ENCODE measurements at places on chromosomes 6 and 20. TPM values are rescaled to one million over a fixed set of nuclear protein-coding genes. Genes with fewer than 3 reads are reported as not detected.

The TAAR8 gene
- total RNA-seq: not detected

GRCh38 chr6:41200296-41200900 is 551 bp downstream of the TREML2 start:
- peak; percentile 86 for DNase-seq
- H3K4me1 ChIP-seq: no peaks in the 10 kb centered on the region
- no peak overlapping the region for H3K27ac ChIP-seq
- no peaks in the 10 kb centered on the region for H3K36me3 ChIP-seq
- H3K27me3 ChIP-seq: no peaks in the 10 kb centered on the region
- no peak overlapping the region for H3K4me3 ChIP-seq

GRCh38 chr20:1576641-1577040 is 19.1 kb upstream of the SIRPD start:
- no peak for DNase-seq
- no peaks in the 10 kb centered on the region for H3K36me3 ChIP-seq
- H3K4me3 ChIP-seq: no peak overlapping the region

DNA sequence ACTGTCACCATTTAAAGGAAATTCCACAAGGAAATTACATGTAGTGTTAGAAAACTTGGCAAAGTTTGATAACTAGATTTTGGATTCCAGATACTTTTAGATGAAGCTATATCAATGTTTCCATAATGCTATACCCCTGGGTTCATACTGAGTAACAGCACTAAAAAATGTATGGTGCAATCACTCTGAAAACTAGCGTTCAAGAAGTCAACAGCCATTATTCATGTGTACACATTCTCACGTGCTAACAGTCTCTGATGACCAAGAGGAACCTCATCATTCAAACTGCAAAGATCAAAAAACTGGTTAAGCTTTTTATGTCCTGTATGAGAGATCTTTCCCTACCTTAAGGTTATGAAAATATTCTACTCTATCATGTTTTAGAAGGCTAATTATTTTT is 197.6 kb downstream of the GMDS start:
- DNase-seq: no peak
- no peaks in the 10 kb centered on the region for H3K36me3 ChIP-seq
- H3K4me1 ChIP-seq: no peaks in the 10 kb centered on the region
- no peak overlapping the region for H3K4me3 ChIP-seq
- no peaks in the 10 kb centered on the region for H3K27me3 ChIP-seq
- H3K27ac ChIP-seq: no peak overlapping the region

DNA sequence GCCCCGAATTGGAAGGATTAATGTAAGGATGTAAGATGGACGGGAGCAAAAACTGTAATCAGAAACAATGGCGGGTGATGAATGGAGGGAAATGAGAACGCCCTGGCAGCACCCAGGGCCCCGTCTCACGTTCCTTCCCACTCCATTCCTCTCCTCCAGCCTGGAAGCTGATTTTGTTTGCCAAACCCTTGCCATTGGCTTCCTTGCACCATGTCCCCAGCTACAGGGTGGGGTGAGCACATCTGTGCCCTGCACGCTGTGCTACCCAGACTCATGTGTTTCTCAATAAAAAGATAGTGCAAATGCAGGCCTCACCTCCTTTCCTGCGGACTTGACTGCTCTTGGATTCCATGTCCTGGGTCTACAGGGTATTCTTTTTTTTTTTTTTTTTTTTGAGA is 26.7 kb downstream of the SCP2D1 start:
- no peak overlapping the region for H3K27ac ChIP-seq
- H3K27me3 ChIP-seq: no peaks in the 10 kb centered on the region
- H3K4me3 ChIP-seq: no peak overlapping the region
- peak; percentile 64 for DNase-seq
- no peaks in the 10 kb centered on the region for H3K36me3 ChIP-seq

The WDR27 gene
- 41.5 TPM for total RNA-seq

DNA sequence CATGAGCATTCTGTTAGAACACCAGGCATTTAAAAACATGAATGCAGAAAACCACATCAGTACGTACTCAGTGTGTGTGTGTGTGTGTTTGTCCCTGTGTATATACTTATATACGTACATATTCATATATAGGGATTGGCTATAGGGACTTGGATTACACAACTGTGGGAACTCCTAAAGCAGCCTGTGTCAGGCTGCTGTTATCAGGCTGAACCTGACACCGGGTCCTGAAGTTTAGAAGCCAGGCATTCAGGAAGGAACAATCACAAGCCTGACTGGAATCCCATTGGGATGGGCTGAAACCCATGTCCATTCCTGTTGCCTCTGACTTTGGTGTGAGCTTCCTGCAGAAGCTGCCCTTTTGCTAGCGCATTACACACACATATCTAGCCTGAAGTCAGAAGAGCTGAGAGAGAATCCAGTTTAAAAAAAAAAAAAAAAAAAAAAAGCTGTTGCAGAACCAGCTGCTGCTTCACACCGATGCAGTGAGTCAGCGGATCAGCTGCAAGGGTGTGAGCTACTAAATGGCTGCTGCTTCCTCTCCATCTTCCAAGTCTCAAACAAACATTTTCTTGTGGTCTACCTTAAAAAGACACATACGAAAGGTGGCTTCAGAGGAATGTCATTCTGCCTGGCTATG is 348.1 kb downstream of the THBS2 start:
- no peaks in the 10 kb centered on the region for H3K36me3 ChIP-seq
- H3K4me3 ChIP-seq: no peak overlapping the region
- H3K27ac ChIP-seq: no peak overlapping the region
- no peak for DNase-seq

DNA sequence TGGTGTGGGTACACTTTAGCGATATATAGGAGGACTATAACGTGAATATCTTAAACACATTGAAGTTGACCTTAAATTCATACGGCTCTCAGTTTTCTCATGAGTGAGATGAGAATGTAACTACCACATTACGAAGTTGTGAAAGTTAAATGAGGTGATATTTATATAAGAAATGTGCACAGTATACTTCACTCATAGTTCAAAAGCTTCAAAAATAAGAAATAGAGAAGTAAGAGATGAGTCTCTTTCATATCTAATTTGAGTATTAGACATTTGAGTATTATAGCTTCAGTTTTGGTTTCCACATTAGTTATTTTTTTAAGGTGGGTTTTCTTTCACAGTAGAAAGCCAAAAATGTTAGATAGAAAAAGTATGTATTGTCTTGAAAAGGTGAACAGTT is 183.3 kb downstream of the NKAIN2 start:
- H3K27me3 ChIP-seq: no peaks in the 10 kb centered on the region
- H3K27ac ChIP-seq: no peak overlapping the region
- no peak for DNase-seq
- H3K4me1 ChIP-seq: no peaks in the 10 kb centered on the region
- no peak overlapping the region for H3K4me3 ChIP-seq

DNA sequence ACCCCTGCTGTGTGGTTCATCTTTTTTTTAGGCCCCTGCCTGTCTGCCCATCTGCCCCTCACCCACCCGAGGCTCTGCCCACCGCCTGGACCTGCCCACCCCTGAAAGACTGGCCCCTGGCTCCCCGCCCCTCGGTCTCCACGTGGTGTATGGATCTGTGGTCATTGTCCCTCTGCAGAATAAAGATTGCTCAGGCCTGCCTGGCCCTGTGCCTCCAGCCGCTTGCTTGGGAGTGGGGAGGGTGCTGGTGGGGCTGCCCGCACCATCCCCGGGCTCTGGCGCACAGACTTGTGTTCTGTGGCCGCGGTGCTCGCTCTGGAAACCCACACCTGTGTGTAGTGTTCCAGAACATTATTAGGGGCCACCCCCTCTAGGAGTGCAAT is 1.6 kb downstream of the MAP1LC3A start:
- H3K36me3 ChIP-seq: no peaks in the 10 kb centered on the region
- no peak for DNase-seq
- peaks cover 23% of the 10 kb centered on the region for H3K4me1 ChIP-seq
- H3K4me3 ChIP-seq: no peak overlapping the region
- no peaks in the 10 kb centered on the region for H3K27me3 ChIP-seq

- no peaks in the 10 kb centered on the region for H3K27me3 ChIP-seq
- H3K4me3 ChIP-seq: no peak overlapping the region
- no peak overlapping the region for H3K27ac ChIP-seq
Measured at GRCh38 chr6:158255989-158256601, 56.2 kb upstream of the TULP4 start.

The ENPP4 gene
- total RNA-seq: 4.4 TPM
